Gastrocnemius medialis (tissue), 4 donors: ENCODE measurements at places on chromosomes 3 and 15. TPM values are rescaled to one million over a fixed set of nuclear protein-coding genes. Genes with fewer than 3 reads are reported as not detected.
A peak's percentile ranks its signal among the peaks of the same experiment; 100 is the strongest.

GRCh38 chr3:64798316-64798715, 110.5 kb upstream of the ADAMTS9 start:
- H3K4me1 ChIP-seq, result peaks cover 12% of the 10 kb centered on the region
- DNase-seq, result peak; percentile 44
- H3K27ac ChIP-seq, result no peak overlapping the region
- H3K36me3 ChIP-seq, result no peaks in the 10 kb centered on the region
- no peak overlapping the region for H3K4me3 ChIP-seq

DNA sequence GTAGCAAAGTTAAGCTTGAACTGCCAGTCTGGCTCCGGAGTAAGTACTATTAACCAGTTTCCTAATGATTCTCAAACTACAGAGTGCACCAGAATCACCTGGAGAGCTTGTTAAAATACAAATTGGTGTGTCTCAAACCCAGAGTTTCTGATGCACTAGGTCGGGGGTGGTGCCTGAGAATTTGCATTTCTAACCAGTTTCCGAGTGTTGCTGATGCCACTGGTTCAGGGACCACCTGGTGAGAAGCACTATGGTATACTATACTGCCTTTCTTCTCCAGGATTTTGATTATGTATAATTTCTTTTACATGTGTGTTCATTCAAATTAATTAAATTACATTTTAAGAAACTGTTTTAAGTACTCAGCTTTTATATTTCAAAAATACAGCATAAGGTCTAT, 48.8 kb upstream of the PLSCR5 start:
- no peak overlapping the region for H3K27ac ChIP-seq
- DNase-seq, result no peak
- no peak overlapping the region for H3K4me3 ChIP-seq
- H3K36me3 ChIP-seq, result no peaks in the 10 kb centered on the region
- H3K27me3 ChIP-seq, result no peaks in the 10 kb centered on the region

DNA sequence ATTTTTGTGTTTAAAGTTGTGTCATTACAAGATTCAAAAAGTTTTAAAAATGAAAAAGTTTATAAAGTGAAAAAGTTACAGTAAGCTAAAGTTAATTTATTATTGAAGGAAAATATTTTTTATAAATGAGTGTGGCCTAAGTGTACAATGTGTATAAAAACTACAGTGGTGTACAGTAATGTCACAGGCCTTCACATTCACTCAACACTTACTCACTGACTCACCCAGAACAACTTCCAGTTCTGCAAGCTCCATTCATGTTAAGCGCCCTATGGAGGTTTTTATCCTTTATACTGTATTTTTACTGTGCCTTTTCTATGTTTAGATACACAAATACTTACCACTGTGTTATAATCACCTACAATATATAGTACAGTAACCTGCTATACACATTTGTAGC, 76.3 kb downstream of the DTWD1 start:
- DNase-seq, result no peak
- no peak overlapping the region for H3K4me3 ChIP-seq
- H3K36me3 ChIP-seq, result no peaks in the 10 kb centered on the region
- H3K27ac ChIP-seq, result no peak overlapping the region
- H3K4me1 ChIP-seq, result no peaks in the 10 kb centered on the region
- H3K27me3 ChIP-seq, result no peaks in the 10 kb centered on the region

DNA sequence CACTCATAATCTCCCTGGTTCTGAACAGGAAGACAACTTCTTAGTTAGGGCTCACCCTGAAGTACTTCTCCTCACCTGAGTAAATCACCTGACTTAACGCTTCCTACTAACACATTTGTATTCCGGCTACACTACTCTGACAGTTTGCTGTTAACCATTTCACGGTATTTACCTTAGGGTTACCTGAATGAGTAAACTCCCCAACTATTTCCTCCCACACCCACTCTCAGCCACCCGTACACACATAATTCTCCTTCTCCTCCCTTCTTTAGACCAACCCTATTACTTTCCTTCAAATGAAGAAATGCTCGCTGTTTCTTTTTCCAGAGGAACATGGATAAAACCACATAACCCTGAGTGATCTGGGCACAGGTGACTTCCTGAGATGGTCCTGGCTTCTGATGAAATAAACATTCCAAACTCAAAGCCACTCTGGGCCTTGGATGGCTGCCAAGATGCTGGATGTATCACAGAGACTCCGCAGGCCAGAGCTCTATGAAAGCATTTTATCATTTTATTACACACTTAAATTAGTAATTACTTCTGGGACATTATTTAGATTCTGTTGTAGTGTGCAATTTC, 183.6 kb upstream of the ATP11B start:
- H3K27ac ChIP-seq, result no peak overlapping the region
- H3K36me3 ChIP-seq, result no peaks in the 10 kb centered on the region
- no peaks in the 10 kb centered on the region for H3K27me3 ChIP-seq
- no peak overlapping the region for H3K4me3 ChIP-seq
- no peaks in the 10 kb centered on the region for H3K4me1 ChIP-seq
- no peak for DNase-seq

- no peaks in the 10 kb centered on the region for H3K27me3 ChIP-seq
- H3K27ac ChIP-seq, result peak overlapping the region; percentile 82
- no peaks in the 10 kb centered on the region for H3K36me3 ChIP-seq
- H3K4me3 ChIP-seq, result no peak overlapping the region
Measured at GRCh38 chr3:4741404-4742307, 237.6 kb upstream of the BHLHE40 start.

DNA sequence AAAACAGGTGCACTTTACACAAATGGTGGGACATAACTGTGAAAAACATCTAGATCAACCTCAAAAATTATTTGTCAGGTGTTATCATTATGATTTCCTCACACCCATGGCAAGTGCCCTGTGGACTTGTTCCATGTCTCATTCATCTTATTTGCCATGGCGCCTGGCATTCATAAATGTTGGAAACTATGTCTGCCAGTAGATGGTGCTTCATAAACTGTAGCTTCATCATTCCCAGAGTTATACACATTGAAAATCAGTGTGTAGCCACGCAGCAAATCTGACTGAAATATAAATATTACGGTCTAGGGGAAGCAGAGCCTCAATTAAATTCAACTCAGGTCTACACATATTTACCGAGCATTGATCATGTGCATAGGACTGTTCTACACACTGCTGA, 90.7 kb downstream of the IMPG2 start:
- H3K4me3 ChIP-seq, result no peak overlapping the region
- no peaks in the 10 kb centered on the region for H3K36me3 ChIP-seq
- DNase-seq, result no peak
- no peaks in the 10 kb centered on the region for H3K27me3 ChIP-seq
- H3K27ac ChIP-seq, result no peak overlapping the region
- no peaks in the 10 kb centered on the region for H3K4me1 ChIP-seq

DNA sequence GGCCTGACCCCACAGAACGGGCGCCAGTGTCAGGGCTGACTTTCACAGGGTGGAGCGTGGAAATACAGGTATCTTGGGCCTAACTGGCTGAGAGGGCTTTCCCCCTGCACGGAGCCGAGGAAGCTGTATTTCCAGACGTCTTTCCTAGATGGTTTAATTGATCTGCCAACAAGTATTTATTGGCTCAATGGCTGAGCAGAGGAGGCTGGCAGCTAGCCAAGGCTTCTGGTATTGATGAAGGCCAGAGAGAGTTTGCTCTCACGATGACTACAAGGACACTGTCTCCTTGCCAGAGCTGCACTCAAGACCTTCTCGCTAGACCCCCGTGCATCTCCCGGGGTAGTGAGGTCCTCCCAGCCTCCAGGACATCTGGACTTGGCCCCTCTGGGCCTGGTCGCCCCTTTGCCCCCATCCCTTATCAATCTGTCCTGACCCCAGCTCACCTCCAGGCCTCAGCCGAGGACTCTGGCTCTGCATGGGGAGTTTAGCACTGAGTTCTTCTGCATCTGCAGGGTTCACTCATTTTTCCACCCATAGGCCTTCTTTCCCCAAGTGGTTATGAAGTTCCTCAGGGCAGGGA, 20.6 kb downstream of the SPSB4 start:
- no peak overlapping the region for H3K4me3 ChIP-seq
- DNase-seq, result no peak
- no peaks in the 10 kb centered on the region for H3K27me3 ChIP-seq
- no peaks in the 10 kb centered on the region for H3K36me3 ChIP-seq

Gene TMEM40
- total RNA-seq, result 0.62 TPM

Gene WDR93
- not detected for total RNA-seq
